CD4-positive, alpha-beta T cell treated with Interleukin-6 at 100 ng/mL for 8 hours (primary cell): ENCODE measurements at places on chromosomes 7 and 10.

GRCh38 chr7:36895192-36895591 lies 170.9 kb upstream of the AOAH start:
- DNase-seq = no peak

DNA sequence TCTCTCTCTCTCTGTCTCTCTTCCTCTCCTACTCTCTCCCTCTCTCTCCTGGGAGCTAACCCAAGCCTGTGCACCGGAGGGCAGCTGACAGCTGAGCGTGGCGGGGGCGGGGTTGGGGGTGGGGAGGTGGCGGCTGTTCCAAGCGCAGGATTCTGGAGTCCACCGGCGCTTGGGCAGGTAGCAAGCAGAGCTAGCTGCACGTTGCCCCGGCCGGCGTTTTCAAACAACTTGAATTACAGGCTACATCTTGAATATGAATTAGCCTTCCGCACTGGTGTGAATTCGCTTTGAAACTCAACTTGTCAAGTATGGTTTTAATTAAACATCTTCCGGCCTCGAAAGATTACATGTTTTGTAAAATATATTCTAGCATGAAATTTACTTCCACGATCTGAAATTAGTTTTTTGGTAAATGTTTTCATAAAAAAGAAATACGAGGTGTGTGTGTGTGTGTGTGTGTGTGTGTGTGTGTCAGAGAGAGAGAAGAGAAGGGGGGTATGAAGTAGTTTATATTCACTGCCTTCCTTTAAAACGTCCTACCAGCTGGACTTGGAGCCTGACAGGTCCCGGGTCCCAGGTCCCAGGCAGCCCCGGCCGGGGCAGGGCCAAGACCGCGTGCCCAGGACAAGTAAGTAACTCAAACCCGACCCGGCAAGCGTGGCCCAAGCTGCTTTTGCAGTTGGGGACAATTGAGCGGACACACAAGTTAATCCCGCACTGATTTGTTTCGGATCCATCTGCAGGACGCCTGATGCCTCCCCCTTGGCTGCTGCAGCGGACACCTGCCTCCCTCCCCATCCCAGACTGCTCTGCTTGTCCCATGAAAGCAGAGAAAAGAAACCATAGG lies 9.0 kb upstream of the DLX6 start:
- DNase-seq = no peak

DNA sequence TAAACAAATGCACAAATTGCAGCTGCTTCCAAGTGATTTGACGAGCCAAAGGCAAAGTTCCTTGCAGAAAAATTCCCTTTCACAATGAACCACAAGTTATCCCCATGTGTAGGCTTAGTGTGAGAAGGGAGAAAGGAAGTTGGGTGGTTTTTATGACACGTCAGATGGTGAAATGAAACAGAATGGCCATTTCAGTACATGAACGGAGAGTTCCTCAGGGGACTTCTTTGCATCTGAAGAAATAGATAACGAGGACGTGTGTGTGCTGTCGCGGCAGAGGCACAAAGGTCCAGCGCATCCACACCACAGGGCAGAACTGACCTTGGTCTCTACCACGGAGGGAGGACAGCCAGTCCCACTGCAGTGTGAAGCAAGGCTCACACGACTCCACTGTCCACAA lies 135.9 kb downstream of the PAXIP1 start:
- no peak for DNase-seq

- DNase-seq = peak; percentile 40
Observed at GRCh38 chr7:130926001-130926691, 192.1 kb upstream of the KLF14 start.

- no peak for DNase-seq
Observed at GRCh38 chr10:8104005-8104404, 49.5 kb downstream of the GATA3 start.

- DNase-seq = no peak
Observed at GRCh38 chr7:95199779-95200558, 124.4 kb downstream of the PON1 start.
